ENCODE measurements at places on chromosomes 2 and 18. TPM values are rescaled to one million over a fixed set of nuclear protein-coding genes. Genes with fewer than 3 reads are reported as not detected.

TFCP2L1 gene
- not detected for total RNA-seq

FBXO41 gene
- total RNA-seq = 0.33 TPM

TTC27 gene
- total RNA-seq = 18.6 TPM

FAM161A gene
- 1.7 TPM for total RNA-seq

Data from vein endothelial cell (primary cell).